HepG2 (cell line): ENCODE measurements at places on chromosomes 4 and X. TPM values are rescaled to one million over a fixed set of nuclear protein-coding genes. Genes with fewer than 3 reads are reported as not detected.

DNA sequence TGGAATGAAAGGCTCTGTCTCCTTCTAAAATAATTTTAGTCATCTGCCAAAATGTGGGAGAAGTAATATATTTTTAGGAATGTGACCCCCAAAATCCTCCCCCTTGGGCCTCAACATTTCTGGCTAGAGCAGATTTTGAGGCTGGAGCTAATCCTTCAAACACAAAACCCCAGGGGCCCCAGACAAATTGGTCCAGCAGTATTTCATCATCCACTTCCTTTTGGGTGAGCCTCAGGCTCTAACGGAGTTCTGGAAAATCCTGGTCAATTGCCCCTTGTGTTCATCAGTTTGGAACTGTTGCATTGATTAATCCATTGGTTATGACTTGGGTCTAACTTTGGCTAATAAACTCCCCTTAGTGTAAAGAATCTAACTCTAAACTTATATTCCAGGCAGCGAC lies 67.4 kb upstream of the PCDH19 start:
- no peak for DNase-seq

DNA sequence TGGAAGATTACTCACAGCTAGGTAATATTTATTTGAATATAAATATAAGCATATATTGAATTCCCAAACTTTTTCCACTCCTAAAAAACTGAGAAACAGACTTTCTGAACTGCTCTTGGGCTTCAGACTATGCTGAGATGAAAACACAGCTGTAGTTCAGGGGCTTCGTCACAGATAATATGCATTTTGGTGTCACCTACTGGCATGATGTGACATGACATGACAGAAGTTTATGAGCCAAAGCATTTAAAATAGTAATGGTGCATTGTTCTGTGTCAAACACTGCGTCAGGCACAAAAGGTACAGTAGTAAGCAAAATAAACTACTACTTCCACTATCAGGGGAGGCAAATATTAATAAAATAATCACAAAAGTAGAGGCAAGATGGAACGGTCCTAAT lies 171.3 kb downstream of the BTC start:
- peak; percentile 66 for DNase-seq

ARHGEF6 gene
- 0.01 and 0.03 TPM in 2 replicates for polyA plus RNA-seq

DNA sequence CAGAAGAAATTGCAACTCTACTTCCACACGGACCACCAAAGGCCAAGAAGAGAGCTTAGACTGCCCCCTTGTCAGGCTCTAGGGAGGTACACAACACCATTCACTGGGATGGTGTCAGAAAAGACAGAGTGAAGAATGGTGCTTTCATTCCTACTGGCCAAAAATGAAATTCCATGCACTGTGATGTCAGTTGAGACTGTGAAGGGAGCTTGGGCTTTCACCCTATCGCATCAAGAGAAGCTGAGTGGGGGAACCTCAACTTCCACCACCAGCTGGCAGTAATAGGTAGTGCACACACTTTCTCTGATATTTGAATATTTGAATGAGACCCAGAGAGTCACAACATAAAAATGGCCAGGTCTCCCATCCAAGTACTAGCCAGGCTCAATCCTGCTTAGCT lies 65.9 kb downstream of the ZNF711 start:
- no peak for DNase-seq

DNA sequence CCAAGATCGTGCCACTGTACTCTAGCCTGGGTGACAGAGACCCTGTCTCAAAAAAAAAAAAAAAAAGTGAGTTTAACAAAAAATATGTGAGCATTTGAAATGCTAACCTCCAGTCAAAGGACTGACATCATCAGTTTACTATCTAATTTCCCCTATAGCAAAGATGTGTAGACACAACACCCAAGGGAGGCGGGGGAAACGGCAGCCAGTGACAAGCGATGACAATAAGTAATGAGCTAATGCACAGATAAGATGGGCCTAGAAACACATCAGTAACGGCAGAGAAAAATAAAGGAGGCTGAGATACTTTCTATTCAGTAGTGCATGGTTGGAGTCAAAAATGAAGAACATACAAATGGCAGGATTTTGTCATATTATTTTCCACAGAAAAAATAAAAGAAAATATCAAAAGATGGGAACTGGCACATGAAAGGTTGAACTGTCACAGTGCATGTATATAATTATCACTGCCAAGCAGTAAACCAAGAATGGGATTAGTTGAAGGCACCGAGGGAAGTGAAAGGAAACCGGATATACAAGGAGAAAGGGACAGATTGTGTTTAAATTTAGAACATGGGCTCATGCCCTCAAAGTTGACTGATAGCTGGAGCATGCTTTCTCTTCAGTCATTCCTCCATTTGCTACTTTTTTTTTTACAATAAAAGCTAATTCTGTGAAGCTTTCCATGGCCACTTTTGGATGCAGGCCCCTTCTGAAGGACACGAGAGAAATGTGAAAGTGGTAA lies 41.8 kb downstream of the IGFBP7 start:
- DNase-seq, result no peak

DNA sequence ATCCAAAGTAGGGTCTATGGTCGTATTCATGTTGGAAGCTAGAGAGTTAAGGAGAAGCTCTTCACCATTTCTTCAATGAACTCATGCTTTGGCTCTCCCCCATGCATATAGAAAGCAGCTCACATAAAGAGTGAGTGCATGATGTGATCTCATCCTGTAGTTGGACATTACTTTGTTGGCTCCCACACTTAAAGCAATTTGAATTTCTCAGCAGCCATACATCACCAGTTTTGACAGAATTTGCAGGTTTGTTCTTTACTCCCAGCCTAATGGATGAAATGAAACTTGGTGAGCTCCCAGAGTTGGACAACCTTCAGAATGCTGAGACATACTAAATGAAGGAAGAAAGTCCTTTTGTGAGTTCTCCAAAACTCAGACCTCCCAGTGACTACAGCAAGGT lies 613.5 kb downstream of the IQCM start:
- DNase-seq, result no peak

- DNase-seq, result no peak
Observed at GRCh38 chr4:186644311-186644638, 79.4 kb downstream of the FAT1 start.

GRCh38 chr4:138902705-138903104 lies 112.9 kb upstream of the NOCT start:
- DNase-seq, result no peak

DNA sequence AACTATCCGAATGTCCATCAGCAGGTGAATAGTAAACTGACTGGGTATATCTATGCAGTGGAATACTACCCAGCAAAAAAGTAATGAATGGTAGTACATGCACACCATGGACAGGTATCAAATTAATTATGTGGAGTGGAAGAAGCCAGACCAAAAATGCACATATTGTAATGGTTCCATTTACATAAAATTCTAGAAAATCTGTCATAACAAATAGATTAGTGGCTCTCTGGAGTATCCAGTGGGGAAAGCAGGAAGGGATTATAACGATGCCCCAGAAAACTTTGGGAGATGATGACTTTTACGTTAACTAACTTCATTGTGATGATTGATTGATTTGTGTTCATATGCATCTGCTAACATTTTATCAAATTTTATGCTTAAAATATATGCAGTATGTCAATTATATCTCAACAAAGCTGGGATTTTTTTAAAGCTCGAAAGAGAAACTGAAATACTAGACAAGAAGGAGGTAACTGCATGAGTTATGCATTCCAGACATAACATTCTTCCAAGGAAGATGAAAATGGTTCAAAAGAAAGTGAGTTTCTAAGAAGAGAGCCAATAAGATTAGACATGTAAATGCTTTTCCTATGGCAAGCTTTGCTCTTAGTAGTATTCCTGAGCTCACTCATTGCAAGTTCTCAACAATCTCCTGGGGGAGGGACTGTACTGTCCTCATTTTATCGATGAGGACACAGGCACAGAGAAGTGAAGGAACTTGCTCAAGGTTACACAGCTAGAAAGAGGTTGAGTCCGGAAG lies 58.6 kb upstream of the MSX1 start:
- DNase-seq, result no peak

HOPX gene
- polyA plus RNA-seq, result not detected in 2 replicates

GRCh38 chr4:101921370-101921769 lies 130.8 kb downstream of the BANK1 start:
- DNase-seq, result no peak

CASP6 gene
- polyA plus RNA-seq, result 14.7 and 19.7 TPM in 2 replicates

DNA sequence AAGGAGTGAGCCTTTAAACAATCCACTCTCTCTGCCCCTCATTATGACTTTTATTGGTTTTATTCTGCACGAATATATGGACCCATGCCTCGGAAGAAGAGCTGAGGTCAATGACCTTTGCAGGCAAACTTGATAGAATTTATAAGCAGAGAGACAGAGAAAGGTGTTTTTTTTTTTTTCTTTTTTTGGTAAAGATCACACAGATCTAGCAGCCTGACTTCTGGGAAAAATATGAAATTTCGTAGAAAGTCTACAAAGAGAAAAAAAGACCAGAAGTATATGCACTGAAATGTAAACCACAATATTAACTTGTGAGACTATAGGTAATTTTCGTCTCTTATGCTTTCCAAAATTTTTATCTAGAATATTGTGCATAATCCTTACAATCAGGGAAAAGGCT lies 61.6 kb downstream of the LEF1 start:
- no peak for DNase-seq

TLR10 gene
- polyA plus RNA-seq, result not detected in 2 replicates

DNA sequence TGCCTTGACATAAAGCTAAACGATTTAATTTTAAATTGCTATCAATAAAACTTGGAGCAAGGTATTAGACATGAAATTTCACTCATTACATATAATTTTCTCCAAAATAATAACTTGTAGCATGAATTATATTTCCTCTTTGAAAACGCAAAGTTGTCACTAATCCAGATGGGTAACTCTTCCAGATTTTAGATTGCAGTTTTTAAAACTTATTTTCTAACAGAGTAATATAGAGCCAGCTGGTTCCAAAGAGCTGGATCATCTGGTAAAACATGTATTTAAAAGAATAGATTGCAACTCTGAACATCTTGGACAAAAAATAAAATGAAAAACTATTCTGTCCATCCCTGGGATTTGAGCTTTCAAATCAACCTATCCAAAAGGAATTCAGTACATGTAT lies 238.2 kb upstream of the INTU start:
- DNase-seq, result no peak

PDZD4 gene
- polyA plus RNA-seq, result 0.03 TPM in 1 of 2 replicates, not detected in the other

- DNase-seq, result peak; percentile 64
Observed at GRCh38 chrX:154040307-154040756, 20.6 kb upstream of the IRAK1 start.

GRCh38 chr4:37628977-37629609 lies 57.1 kb downstream of the RELL1 start:
- DNase-seq, result no peak

- DNase-seq, result peak; percentile 39
Observed at GRCh38 chrX:55135171-55135570, 46.4 kb downstream of the PAGE2 start.

DNA sequence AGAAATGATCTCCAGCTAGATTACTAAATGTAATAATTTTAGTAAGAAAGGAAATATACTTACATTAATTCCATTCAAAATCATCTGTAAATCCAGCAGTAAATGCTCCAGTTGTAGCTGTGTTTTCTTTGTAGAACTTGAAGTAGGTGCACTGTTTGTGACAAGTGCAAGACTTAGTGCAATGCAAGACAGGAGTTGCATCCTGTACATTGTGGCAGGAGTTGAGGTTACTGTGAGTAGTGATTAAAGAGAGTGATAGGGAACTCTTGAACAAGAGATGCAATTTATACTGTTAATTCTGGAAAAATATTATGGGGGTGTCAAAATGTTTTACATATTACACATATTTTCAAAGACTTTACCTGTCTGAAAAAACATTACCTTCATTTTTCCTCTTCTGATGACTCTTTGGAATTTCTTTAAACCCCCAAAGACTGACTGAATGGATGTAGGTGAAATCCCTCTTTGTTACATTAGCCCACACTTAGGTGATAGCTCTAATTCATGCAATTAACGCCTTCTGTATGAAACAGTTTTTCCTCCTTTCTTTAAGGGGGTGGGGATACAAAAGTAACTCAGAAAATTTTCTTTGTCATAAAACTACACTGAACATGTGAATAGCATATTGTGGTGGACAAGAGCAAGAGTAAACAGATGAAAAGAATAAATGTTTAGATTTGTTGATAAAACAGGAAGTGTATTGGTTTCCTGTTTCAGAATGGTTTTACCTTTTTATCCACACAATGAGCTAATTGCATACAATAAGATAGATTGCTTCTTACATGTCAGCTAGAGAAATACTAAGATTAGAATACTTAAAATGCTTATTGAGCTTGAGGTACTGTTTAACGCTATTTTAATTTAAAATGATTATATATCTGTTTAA lies at the start of gene IL2:
Gene IL2 (minus strand): TSS at position 495 of the 886 bp plus-strand sequence. CDS start 285 bp downstream, at position 210.
- no peak for DNase-seq

DNA sequence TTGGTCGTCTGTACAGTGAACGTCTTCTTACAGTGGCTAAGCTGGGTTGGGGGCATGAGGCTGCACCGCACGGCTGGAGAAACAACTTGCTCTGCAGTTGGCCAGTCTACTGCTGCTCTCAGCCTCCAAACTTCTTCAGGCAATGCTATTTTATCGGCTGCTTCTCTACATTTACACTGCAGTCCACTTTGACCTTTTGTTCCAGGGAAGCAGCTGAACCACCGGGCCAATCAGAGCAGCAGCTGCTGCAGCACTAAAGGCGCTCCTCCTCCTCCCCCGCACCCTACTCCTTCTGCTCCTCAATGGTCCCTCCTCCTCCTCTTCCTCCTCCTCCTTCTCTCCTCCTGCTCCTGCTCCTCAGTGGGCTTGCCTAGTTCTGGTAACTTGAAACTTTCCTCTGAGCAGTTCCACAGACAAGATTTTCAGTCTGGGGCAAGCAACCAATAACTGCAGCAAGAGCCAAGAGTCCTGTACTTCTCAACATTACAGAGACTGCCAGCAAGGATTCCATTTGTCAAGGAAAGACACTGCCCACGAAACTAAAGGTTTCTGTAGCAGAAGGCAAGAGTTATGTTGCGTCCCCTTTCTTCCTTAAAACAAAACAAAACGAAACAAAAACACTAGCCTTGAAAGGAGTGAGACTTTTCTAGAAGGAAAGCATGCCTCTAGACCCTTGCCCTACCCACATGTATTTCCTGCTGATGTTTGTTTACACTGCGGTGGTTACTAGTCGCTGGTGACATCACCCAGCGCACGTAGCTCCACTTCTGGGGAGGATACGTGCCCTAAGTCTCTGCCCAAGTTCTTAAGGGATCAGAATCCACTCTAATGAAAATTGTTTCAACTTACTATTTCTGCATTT lies 125.7 kb upstream of the NAP1L5 start:
- peak; percentile 61 for DNase-seq

DNA sequence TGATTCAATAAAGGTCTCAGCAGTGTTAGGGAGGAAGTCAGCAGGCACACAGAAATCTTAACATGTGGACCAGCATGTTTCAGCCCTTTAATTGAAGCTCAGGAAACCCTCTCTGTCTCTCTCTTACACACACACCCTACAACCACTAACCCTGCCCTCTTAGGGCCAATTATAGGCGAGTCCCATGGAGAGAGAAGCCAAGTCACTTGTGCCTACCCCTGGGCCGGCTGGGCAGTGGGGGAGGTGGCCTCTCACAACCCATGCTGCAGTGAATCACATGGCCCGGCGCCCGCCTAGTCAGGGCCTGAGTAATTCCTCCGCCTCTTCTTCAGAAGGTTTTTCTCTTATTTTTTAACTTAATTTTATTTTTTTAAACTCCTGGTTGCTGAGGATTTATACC lies 3.7 kb downstream of the FGD1 start:
- no peak for DNase-seq
